Epithelial cell of esophagus (primary cell): ENCODE measurements at places on chromosomes 5 and 9.

- DNase-seq, result peak; percentile 95
Observed at GRCh38 chr5:122121479-122122465, 7.6 kb upstream of the ZNF474 start.

DNA sequence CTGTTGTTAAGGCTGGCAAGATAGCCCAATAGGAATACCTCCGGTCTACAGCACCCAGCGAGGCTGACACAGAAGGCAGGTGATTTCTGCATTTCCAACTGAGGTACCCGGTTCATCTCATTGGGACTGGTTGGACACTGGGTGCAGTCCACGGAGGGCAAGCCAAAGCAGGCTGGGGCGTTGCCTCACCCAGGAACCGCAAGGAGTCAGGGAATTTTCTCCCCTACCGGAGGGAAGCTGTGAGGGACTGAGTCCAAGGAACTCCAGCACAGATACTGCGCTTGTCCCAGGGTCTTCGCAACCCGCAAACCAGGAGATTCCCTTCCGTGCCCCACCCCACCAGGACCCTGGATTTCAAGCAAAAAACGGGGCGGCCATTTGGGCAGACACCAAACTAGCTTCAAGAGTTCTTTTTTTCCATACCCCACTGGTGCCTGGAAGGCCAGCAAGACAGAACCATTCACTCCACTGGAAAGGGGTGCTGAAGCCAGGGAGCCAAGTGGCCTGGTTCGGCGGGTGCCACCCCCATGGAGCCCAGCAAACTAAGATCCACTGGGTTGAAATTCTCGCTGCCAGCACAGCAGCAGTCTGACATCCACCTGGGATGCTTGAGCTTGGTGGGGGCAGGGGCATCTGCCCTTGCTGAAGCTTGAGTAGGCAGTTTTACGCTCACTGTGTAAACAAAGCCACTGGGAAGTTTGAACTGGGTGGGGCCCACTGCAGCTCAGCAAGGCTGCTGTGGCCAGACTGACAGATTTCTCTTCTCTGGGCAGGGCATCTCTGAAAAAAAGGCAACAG lies 647.2 kb downstream of the BNC2 start:
- DNase-seq, result peak; percentile 44

- peak; percentile 78 for DNase-seq
Observed at GRCh38 chr5:138905541-138905940, 30.4 kb upstream of the LRRTM2 start.

GRCh38 chr9:121658166-121658565 lies 6.7 kb downstream of the DAB2IP start:
- DNase-seq, result no peak

DNA sequence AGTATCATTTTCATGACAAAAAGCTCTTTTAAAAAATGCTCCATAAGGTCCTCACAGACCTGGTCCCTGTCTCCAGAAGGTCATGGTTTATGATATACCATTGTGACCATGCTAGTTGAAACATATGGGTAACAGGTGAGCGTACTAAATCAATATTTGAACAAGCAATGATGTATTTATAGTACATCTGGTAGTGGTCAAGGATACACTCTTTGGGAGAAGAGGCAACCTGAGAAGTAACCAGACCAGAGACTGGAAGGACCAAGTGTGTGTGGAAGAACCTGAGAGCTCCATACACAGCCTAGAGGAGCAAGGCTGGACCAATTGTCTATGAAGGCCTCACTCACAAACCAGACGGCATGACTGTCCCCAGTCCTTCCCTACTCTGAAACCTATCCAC lies 55.1 kb downstream of the LHFPL2 start:
- no peak for DNase-seq

- DNase-seq, result peak; percentile 80
Observed at GRCh38 chr9:137084526-137084925, 2.3 kb upstream of the MAN1B1 start.

GRCh38 chr5:65198456-65199120 lies 283.1 kb downstream of the ADAMTS6 start:
- DNase-seq, result peak; percentile 93

- DNase-seq, result no peak
Observed at GRCh38 chr5:37283214-37283820, 34.1 kb upstream of the CPLANE1 start.
